ENCODE measurements at places on chromosomes 2 and 18.

- DNase-seq: no peak
These were observed 120.1 kb upstream of the PKDCC start for GRCh38 chr2:41927581-41928264.

DNA sequence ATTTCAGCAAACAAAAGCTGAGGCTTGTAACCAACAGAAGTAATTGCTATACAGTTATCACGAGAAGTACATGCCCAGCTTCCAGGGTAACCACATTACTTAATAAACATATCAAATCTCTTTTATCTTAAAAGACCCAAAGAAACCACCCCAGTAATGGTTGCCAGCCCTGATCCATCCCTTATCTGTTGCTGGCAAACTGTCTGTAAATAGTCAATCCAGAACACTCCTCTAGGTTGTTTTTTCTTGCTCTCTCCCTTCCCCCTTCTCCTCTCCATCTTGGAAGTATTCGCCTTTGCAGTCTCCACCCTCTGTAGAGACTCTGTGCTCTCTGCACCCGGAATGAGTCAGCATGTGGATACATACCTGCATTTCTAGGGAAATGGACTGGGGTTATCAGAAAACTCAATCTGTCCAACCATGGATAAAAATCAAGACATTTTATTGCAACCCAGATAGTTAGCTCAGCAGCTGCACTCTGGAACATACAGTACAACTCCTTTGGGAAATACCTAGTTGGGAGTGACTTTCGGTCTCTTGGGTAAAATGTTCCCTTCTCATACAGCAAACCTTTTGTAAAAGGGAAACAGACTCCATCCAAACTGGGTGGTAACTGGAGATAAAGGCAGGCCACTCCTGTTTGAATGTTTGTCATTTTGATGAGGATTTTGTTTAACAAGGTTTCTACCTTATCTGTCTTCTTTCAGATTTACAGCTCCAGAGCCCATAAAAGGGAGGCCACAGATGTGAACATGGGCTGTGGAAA is 123.5 kb upstream of the FOSL2 start:
- no peak for DNase-seq

GRCh38 chr2:193371200-193371599 is 1176.5 kb upstream of the TMEFF2 start:
- no peak for DNase-seq

- DNase-seq: no peak
These were observed 223.4 kb downstream of the MYT1L start for GRCh38 chr2:2107627-2108026.

DNA sequence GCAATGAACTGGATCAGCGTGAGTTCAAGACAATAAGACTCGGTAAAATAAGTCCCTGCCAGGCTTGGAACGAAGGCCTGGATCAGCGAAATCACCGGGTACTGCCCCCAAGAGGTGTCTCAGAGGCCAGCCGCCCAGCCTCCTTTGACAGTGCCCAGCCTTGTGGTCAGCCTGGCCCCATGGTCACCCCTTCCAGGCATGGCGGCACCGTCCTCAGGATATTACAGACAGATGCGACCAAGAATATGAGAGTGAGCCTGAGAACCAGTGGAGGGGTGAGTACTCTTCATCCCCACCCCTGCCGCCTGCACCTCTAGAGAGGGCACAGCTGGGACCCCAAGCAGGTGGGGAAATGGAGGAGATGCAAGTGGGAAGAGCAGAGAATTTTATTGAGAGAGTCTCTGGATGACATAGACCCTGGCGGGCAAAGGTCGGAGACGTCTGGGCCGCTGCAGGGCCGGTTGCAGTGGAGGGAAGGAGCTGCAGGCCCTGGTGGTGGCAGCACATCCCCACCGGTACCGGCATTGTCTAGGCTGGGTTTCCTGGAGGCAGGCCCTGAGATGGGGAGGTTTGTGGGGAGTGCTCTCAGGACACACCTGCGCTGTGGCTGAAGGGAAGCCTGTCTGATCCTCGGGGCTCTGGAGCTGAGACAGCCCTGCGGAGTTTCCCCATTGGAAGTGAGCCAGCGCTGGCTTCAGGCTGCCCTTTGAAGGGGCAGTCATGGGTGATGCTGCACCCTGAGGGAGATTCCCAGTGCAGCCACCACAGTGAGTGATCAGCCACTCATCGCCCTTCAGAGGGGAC is 190.0 kb downstream of the SEPTIN10 start:
- no peak for DNase-seq

DNA sequence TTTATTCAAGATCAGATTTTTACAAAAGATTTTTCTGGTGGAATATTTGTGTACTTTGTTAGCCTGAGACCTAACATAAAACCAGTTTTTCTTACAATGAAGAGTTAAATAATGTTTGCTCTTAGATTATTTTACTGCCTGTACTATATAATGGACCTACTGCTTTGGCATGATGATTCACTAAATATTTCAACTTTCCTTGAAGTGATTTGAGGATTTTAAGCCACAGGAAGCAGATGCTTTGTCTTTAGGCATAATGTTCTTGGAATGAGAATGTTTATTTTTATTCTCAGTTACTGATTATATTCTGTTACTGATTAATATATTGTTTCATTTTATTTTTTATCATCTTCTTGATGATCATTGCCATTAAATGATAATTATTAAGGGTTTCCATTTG is 175.3 kb upstream of the LRP1B start:
- DNase-seq: no peak

DNA sequence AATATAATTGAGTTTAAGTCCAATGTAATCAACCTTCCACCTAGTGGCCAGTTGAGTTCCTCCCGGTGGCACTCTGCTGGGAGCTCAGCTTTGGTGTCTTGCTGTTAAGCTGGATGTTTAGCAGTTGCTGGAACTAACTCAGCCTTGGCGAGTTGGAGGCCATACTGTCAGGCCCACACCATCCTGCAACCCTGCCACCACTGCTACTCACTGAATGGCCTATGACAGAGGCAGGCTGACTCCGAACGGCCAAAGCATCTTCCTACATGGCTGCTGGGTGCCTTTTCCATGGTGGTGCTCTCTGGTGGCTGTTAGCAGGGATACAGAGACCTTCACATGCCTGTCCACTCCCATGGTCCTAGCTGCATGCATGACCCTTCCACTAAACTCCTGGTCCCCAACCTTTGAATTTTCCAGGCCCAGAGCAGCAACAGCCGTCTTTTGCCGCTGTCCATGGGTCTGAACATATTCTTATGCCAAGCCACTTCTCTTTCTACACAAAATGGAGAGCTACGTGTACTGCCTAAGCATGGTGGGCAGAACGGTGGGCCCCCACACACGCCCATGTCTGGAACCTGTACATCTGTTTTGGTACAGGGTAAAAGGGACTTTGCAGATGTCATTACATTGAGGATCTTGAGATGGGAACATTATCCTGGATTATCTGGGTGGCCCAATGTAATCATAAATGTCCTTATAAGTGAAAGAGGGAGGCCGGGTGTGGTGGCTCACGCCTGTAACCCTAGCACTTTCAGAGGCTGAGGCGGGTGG is 15.0 kb upstream of the TRAF3IP1 start:
- DNase-seq: no peak

DNA sequence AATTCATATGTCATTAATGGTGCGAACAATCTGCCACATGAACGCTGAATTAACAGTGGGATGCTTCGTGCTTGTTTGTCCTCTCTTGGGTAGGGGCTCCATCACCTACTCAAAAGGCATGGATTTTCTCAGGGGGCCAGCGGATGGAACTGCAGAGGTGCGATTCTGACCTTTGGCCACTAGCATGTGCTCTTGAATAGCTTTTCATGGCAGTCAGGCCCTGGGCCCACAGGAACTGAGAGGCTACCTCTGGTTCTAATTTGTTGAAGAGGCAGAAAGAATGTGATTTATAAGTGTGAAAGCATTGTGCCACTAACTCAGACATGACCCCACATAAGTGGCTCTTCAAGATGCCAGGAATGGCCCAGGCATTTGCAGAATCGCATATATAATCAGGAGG is 283.2 kb downstream of the INSIG2 start:
- no peak for DNase-seq

GRCh38 chr2:39466311-39466710 is 29.2 kb upstream of the MAP4K3 start:
- DNase-seq: no peak

- DNase-seq: no peak
These were observed 79.6 kb downstream of the ADD2 start for GRCh38 chr2:70688427-70688826.

DNA sequence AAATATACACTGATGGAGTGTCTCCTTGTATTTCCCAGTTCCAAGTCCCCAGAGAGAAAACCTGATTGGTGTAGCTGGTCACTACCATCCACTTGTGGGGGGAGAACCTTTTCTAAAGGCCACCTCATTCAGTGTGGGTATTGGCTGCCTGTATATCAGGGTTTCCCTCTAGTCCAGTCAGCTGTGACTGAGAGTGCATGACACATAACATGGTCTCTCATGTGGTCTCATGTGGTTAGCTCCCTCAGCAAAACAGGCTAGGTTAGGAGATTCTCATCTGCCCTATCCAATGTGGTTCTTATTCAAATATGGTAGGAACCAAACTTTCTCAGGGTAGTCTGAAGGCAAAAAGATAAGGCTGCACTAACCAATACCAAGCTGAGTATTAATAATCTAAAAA is 4.1 kb upstream of the GORASP2 start:
- DNase-seq: no peak

DNA sequence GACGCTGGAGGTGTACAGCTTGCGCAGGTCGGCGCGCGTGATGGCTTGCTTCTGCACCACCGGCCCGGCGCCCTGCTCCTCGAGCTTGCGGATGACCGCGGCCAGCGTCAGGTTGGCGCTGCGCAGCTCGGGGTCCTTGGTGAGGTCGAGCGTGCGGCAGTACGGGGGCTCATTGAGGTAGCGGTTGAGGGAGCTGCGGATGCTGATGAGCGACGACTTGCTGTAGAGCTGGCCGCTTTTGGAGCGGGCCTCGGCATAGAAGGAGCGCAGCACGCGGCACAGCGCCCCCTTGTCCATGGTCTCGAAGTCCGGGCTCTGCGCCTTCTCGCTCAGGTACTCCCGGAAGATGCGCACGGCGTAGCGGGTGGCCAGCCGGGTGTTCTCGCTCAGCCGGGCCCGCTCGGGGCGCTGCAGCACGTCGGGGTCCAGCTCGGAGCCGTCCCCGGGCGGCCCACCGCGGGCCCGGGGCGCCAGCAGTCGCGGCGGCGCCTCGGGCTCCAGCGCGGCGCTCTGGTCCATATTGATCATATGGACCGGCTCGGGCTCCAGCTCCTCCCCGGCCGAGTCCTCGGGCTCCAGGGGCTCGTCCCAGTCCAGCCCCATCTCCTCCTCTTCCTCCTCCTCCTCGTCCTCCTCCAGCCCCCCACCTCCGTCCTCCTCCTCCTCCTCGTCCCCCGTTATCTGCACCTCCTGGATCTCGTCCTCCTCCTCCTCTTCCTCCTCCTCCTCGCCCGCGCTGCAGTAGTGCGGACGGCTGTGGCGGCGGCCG is 523 bp downstream of the KCTD1 start:
- DNase-seq: no peak

GRCh38 chr2:98854682-98855081 is 81.3 kb downstream of the CRACDL start:
- DNase-seq: no peak

- no peak for DNase-seq
These were observed 541.0 kb upstream of the ZEB2 start for GRCh38 chr2:145060876-145061275.

- no peak for DNase-seq
These were observed 215.8 kb upstream of the ITGA4 start for GRCh38 chr2:181241366-181241765.

DNA sequence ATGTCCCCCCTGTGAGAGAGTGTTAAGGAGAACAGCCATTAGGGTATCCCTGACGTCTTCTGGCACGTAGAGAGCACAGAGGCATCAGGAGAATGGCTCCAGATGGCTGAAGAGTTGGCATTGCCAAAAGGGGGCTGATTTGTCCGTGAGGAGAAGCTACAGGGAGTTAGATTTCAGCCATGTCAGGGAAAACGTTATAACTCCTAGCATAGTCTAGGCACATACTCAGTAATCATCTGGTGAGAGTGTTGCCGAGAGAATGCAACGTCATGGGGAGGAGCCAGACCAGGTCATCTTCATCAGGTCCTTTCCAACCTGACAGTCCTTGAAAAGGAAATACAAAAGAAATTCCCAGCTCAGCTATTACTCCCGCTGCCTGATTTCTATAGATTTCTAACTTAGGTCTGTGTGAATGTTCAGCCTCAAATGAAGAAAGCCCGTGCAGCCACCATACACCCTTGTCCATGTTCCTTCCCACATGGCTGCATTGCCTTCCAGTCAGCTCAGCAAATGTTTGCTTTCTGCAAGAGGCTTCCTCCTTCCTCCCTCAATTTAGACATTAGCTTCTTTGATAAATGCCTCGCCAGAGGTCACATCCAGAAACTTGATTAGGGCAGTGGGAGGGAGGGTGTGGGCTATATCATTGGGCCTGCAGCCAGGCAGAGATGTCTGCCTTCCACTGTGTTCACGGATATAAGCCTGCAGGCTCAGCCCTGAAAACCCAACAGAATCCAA is 93.0 kb downstream of the STPG4 start:
- no peak for DNase-seq

- DNase-seq: no peak
These were observed 1329.5 kb upstream of the ZEB2 start for GRCh38 chr2:145849466-145849865.

DNA sequence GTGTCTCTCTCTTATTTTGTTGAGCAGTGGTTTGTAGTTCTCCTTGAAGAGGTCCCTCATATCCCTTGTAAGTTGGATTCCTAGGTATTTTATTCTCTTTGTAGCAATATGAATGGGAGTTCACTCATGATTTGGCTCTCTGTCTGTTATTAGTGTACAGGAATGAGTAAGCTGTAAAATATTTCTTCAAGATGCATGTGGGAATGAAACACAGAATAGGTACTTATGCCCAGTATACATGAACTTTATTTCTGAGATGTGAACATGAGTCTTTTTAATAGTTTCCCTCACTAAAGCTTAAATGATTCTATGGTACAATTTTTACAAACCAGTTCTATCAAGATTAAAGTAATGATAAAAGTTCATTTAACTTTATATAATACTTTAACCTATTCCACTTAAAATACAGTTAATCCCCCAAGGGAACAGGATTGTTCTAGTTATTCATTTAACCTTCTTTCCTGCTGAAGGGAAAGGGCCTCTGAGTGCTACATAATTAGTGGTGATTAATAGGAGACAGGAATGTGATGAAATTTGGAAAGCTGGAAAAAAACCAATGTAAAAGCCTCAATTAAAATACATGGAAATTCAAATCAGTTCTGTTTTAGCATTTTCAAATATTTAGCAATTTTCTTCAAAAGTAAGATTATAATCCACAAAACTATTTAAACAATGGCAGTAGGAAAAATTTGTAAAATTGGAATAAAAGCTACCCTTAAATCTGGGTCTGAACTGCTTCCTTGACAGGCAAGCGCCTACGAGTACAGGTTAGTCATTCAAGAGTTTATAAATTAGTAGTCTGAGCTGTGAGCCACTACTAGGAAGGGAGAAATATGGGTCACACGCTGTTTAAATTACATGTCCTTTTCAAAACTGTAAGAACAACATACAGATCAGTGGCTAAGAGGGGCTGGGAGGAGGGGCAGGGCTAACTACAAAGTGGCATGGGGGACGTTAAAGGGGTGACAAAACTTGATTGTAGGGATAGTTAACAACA is 28.9 kb downstream of the SPIRE1 start:
- no peak for DNase-seq

DNA sequence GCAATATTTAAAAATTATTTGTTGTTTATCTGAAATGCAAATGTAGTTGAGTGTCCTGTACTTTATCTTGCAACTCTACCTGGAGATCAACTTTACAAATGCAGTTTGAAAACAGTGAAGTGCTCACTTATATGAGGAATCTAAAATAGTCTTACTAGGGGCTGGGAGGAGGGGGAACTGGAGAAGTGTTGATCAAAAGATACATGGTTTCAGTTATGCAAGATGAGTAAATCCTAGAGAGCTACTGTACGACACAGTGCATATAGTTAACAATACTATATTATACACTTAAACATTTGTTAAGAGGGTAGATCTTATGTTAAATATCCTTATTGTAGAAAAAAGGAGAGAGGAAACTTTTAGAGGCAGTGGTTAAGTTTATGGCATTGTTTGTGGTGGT is 241.9 kb downstream of the BCL11A start:
- DNase-seq: no peak
